Airway epithelial cell (primary cell): ENCODE measurements at places on chromosomes 13 and 19. TPM values are rescaled to one million over a fixed set of nuclear protein-coding genes. Genes with fewer than 3 reads are reported as not detected.

The ZNF558 gene
- 14.0 and 14.9 TPM in 2 replicates for total RNA-seq

The ADAMTS10 gene
- 0.14 and 0.21 TPM in 2 replicates for total RNA-seq

The SHISA2 gene
- 0.35 and 1.1 TPM in 2 replicates for total RNA-seq

The OR7C1 gene
- total RNA-seq: 0.09 TPM in 1 of 2 replicates, not detected in the other

The LYPD3 gene
- 288 and 344 TPM in 2 replicates for total RNA-seq

The SPART gene
- total RNA-seq: 15.6 and 26.4 TPM in 2 replicates

The TIMM29 gene
- 36.9 and 40.2 TPM in 2 replicates for total RNA-seq

The OR7A5 gene
- total RNA-seq: not detected in 2 replicates

The KLF1 gene
- not detected in 2 replicates for total RNA-seq

The C19orf67 gene
- total RNA-seq: not detected in 2 replicates

The WTIP gene
- 3.5 and 12.5 TPM in 2 replicates for total RNA-seq

The FGF14 gene
- total RNA-seq: not detected in 2 replicates

The RNF17 gene
- not detected in 2 replicates for total RNA-seq

The CEACAM21 gene
- total RNA-seq: not detected in 2 replicates

The CCNA1 gene
- 10.0 and 11.1 TPM in 2 replicates for total RNA-seq

The SBSN gene
- total RNA-seq: 62.1 and 80.8 TPM in 2 replicates

The CNFN gene
- 2.1 and 5.3 TPM in 2 replicates for total RNA-seq
